CD8-positive, alpha-beta T cell (primary cell): ENCODE measurements at places on chromosomes 12 and 14.

DNA sequence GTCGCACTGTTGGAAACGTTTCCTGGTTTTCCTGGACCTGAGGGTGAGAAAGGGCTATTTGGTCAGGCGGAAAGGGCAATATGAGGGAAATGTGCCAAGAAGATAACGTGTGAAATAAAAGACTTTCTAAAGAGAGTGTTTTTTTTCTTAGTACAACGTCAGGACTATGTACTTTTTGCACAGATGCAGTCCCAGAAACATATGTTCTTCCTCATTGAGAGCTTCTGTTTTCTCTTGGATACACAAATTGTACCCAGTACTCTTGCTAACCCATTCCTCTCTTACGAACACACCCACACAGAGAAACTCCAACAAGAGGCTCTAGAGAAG is 669 bp upstream of the PKP2 start:
- DNase-seq = no peak

- no peak for DNase-seq
These were observed 138.9 kb downstream of the PIK3C2G start for GRCh38 chr12:18400186-18400585.

- no peak for DNase-seq
These were observed 34.4 kb upstream of the CRADD start for GRCh38 chr12:93642751-93643150.

GRCh38 chr12:7905071-7905470 is 30.9 kb downstream of the SLC2A3 start:
- DNase-seq = no peak

DNA sequence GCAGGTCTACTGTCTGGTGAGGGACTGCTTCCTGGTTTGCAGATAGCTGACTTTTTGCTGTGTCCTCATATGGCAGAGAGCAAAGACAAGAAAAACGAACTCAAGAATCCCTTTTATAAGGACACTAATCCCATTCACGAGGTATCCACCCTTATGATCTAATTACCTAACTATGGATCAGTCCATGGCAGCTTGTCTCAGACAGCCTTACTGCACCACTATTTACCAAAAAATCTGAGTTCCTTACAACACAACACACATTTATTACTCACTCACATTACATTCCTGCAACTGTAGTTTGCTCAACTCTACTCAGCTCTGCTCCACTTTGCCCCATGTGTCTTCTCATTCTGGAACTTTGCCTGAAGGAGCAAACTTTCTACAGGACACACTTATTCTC is 10.1 kb upstream of the SLC6A15 start:
- no peak for DNase-seq

DNA sequence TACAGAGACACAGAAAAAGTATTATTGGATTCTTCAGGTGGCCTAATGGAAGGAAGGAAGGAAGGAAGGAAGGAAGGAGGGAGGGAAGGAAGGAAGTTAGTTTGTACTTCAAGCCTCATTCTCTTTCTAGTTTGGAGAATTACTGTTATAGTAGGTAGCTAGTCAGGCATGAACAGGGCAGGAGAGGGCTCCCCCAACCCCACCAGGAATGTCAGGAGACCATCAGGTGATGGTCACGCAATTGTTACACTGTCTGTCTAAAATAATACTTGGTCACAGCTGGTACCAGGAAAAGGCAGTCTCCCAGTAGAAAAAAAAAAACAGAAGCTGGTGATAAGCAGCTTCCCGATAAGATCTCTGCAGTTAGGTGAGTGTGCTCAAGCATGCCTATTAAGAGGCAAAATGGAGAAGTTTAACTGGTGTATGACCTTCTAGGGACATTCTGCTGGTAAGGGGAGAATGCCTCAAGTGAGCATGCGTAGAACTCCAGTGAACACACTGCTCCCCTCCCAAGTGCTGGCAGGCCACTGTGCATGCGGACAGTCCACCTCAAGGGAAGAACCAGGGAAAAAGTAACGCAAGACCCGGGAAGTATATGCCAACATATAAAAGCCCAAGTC is 358.4 kb upstream of the SOX5 start:
- DNase-seq = no peak

DNA sequence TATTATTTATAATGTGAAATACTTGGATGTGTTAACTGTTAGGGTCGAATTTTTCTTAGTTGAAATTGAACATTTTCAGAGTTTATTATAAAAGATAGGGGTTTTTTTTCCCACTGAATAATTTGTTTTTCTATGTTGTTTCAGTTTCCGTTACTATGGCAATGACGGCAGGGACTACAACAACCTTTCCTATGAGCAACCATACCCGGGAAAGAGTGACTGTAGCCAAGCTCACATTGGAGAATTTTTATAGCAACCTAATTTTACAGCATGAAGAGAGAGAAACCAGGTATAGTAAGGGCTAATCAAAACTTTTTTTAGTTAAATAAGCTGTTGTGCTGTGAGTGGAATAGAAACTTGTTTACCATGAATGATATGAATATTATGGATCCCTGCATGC is 35.1 kb upstream of the BMAL2 start:
- no peak for DNase-seq

DNA sequence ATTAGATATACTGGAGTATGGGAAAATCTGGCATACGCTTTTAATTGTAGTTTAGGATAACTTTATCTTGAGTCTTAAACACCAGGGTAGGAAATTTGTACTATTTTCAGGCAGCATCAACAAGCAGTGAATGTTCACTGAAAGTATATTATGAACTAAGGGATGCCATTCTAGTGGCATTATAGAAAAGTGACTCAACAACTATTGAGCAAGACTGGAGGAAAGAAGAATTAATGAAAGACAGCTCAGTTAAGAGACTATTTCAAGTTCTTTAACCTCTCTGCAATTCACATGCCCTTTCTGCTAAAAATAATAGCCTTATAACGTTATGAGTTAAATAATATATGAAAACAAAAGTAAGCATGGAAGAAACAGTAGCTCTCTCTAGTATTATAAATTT is 343.1 kb downstream of the FSCB start:
- no peak for DNase-seq

GRCh38 chr12:130879212-130879686 is 7.4 kb downstream of the RAN start:
- DNase-seq = no peak

- DNase-seq = no peak
These were observed 94.3 kb downstream of the C12orf42 start for GRCh38 chr12:103401421-103401820.

- no peak for DNase-seq
These were observed 6.4 kb upstream of the EP400 start for GRCh38 chr12:131943389-131943788.

GRCh38 chr14:97264516-97265230 is 467.5 kb downstream of the VRK1 start:
- DNase-seq = no peak

- DNase-seq = no peak
These were observed 304.4 kb downstream of the MED13L start for GRCh38 chr12:115973066-115973465.

- no peak for DNase-seq
These were observed 10.3 kb upstream of the ZNF84 start for GRCh38 chr12:133026996-133027395.

- DNase-seq = no peak
These were observed 174.1 kb upstream of the EEA1 start for GRCh38 chr12:93103154-93103553.
